ENCODE measurements at places on chromosomes 5 and 9.

DNA sequence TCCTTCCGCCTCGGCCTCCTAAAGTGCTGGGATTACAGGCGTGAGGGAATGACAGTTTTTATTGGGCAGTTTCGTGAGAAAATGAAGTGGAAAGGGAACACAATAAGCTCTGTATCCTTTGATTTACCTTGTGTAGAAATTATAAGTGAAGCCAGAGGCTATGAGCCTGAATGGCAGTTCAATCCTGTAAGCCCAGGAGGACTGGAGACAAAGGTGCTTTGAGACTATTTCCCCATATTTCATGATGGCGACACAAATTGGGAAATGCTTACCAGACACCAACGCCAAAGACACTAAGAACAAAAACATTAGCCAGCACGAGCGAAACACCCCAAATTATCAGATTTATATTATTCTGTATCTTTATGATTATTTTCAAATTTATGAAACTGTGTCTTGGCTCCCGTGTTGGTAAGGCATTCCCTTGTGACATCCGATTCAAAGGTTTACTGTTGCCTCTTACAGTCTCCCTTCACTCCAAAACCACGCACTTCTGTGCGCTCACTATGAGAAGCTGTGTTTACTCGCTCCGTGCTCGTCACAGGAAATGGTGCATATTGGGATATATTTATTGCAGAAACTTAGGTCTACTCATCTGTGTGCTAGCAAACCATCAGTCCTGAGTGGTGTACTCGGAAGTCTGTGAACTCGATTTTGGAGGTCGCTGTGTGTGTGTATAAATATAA is 73.9 kb downstream of the SH3PXD2B start:
- DNase-seq = no peak

- DNase-seq = no peak
These were observed 33.9 kb upstream of the FCN2 start for GRCh38 chr9:134846699-134847098.

GRCh38 chr5:154851351-154851750 is 948 bp upstream of the FAXDC2 start:
- DNase-seq = no peak

DNA sequence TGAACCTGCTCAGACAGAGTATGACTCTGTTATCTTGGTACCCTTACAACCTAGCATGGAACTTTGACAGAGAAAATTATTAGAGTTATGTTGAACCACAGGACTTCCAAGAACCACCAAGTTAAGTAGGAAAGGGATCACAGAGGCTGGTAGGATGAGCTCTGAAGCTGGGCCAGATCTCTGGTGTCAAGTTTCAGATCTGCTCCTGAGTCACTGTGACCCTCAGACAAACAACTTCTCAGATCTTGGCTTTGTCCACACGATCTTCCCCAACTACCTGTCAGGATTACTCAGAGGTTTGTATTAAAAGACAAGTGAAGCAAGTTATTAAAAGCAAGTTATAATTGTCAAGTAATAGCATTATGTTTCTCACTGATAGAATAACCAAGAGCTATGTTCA is 189.0 kb downstream of the SEC61B start:
- no peak for DNase-seq

GRCh38 chr5:169385636-169386035 is 84.7 kb upstream of the SLIT3 start:
- DNase-seq = no peak

- DNase-seq = no peak
These were observed 43.4 kb downstream of the EPB41L4B start for GRCh38 chr9:109277451-109277850.

- no peak for DNase-seq
These were observed 47.7 kb upstream of the ITGA1 start for GRCh38 chr5:52740007-52740406.

DNA sequence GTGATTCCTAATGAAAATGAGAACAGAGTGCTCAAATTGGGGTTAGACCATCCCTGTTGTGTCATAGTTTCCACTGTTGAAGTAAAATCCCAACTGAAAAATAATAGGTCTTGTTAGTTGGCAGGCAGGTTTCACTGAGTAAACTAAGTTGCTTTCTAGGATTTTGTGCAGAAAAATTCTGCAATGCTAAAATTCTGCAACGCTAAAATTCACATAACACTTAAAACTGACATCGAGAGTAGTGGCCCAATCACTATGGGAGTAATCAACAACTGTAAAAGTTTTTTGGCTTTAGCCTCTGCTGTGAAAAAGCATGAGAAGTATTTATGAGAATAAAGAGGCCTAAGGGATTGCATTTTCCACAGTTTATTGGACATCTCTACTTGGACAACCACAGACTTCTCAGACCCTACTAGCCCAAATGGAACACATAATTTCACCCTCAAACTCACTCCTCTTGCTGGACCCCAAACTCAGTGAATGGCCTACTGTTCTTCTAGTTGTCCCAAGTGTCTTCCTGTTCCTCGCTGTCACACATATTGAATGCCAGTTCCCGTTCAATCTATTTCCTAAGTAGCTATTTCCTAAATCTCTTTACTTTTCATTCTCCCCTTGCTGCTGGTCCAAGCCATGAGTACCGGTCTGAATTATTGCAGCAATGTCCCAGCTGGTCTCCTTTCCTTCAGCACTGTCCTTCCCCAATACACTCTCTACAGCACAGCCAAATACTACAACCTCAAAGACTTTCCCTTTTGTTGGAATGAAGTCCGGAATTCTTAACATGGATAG is 355.4 kb downstream of the PDE4D start:
- no peak for DNase-seq

GRCh38 chr5:118531276-118531675 is 457.1 kb downstream of the DTWD2 start:
- no peak for DNase-seq

DNA sequence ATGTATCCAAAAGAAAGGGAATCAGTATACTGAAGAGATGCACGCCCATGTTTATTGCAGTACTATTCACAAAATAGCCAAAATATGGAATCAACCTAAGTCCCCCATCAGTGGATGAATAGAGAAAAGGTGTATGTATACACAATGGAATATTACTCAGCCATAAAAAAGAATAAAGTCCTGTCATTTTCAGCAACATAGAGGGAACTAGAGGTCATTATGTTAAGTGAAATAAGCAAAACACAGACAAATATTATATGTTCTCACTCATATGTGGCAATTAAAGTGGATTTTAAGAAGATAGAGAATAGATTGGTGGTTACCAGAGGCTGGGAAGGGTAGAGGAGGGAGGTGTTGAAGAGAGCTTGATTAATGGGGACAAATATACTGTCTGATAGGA is 88.6 kb downstream of the NIPBL start:
- DNase-seq = no peak

DNA sequence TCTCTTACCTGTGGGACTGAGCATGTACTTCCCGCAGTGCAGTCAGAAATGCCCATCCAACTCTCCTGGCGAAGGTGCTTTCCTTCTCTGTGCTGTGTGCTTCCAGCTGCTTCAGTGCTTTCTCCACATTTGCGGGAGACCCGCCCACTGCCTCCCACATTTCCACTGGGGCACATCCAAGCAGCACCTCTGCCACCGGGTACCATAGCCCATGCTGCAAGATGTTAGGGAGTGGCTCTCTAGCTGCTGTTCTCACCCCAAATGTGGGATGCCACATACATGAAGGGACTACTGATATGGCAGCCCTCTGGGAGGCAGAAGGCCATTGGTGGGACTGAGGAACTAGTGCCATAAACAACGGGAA is 8.8 kb downstream of the DMAC1 start:
- DNase-seq = no peak

DNA sequence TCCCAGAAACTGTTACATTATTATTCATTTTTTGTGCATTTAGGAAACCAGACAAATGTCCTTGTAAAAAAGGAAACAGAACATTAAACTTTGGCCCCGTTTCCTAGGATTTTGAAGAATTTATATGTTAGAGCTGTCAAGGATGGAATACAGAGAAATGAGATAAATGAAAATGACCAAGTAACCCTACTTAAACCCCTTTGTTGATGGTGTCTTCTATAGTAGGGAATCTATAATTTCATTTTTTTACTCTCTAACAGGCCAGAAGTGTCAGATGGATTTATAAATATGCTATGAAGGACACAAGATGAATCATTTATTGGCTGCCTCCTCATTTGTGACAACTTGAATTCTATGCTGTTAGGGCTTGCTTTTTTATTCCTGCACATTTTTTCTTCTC is 1047.1 kb downstream of the PTPRD start:
- no peak for DNase-seq

- DNase-seq = no peak
These were observed 46.1 kb upstream of the NEURL1B start for GRCh38 chr5:172594867-172595466.

DNA sequence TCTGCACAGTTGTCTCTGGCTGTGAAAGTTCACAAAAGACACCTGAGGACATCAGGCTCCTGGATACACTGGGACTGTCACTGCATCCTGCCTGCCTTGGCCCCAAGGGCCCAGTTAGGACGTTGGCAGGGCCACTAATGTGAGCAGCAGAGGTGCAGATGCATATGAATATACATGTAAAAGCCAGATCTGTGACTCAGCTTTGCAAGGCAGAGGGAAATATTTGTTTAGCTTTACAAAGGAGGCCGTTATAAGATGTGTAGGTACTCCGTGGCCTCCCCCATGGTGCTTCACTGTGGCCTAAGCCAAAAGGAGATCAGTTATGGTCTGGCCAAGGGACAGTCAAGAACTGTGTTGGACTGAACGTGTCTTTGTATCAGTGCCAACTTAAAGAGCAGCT is 4.1 kb upstream of the C1QTNF3 start:
- no peak for DNase-seq

- DNase-seq = no peak
These were observed 42.9 kb downstream of the FGF18 start for GRCh38 chr5:171462136-171462927.

DNA sequence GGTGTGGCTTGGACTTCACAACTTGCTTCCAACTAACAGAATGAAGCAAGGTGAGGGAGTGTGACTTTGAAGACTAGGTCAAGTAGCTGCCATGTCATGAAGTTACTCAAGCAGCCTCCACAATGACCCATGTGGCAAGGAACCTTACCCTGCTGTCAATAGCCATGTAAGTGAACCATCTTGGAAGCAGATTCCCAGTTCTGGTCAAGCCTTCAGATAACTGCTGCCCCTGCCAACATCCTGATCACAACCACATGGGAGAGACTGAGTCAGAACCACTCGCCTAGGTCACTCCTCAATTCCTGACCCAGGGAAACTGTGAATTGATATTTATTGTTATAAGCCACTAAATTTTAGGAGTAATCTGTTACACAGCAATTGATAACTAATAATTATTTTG is 10.9 kb downstream of the ZCCHC10 start:
- no peak for DNase-seq

DNA sequence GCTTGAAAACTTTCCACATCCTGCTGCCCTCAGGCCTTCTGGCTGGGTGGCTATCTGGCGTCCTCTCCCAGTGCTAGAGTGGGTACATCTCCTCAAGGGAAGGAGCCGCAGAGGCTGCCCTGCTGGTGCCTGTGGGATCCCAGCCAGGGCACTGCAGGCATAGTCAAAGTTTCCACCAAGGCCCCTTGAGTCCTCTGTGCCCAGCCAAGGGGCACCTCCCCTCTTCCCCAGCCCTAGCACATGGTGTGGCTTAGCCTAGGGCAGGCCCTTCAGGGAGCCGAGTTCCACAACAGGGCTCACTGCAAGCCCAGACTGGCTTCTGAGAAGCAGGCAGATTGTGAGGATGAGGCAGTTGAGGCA is 103.2 kb downstream of the RGS3 start:
- DNase-seq = no peak

- DNase-seq = no peak
These were observed 23.9 kb downstream of the GDNF start for GRCh38 chr5:37815913-37816312.

DNA sequence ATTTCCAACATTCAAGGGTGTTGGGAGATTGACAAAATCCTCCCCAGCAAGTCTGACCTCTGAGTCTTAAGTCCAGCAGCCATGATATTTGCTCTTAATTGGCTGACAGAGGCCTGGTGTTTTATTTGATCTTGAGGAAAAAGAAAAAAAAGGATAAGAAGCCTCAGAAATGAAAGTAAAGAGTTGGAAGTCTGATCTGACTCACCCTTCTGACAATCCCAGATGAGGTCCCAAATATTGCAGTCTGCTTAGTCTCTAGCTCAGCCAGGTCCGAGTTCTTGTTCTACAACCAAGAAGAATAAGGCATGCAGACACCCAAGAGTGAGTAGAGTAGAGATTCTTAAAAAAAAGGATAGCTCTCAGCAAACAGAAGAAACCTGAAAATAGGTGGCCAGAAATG is 632.5 kb upstream of the ST8SIA4 start:
- no peak for DNase-seq

DNA sequence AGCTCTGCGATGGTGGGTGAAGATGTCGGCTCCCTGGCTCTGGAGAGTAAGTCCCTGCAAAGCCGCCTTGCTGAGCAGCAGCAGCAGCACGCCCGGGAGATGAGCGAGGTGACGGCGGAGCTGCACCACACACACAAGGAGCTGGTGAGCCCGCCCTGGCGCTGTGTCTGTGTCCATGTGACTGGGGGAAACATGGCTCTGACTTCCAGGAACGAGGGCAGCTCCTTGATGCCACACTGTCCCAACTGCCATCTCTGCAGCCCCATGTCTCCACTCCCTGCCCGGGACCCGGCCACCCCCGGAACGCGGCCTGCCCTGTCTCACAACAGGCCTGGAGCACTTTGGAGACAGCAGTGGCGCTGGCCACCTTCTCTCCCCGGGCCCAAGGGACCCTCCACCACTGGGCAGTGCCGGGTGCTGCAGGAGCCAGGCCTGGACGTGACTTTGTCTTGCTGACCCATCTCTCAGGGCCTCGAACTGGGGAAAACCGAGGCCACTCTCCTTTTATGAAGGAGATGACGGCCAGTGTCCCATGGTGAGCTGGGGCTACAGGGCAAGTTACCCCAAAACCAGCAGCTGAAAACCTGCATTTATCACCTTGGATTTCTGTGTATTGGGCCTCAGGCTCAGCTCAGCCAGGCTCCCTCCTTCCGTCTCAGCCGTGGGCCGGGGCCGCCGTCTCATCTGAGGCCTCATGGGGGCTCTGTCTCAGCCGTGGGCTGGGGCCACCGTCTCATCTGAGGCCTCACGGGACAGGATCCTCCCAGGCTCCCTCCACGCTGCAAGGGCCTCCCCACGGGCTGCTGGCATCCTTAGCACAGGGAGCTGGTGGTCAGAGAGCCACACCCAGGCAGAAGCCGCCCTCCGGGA is 28.6 kb downstream of the CEP72 start:
- no peak for DNase-seq

GRCh38 chr5:176682016-176682531 is 34.8 kb downstream of the TSPAN17 start:
- DNase-seq = no peak

GRCh38 chr9:128355451-128355850 is 15.1 kb downstream of the SLC27A4 start:
- DNase-seq = no peak

DNA sequence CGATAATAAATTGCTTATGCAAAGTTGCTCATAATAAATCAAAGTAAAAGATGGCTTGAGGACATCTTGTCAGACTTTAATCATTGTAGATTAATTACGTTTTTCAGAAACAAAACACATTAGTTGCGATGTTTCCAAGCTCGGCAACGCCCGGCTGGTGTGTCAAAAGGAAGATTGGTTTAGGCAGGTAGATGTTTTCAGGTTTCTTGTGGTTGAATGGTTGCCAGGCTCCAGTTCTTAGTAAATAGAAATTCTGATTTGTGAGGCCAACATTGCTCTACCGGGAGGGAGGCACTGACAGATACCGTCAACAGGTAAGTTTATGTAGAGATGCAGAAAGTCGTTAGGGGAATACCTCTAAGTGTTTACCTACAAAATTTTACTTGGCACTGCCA is 280.3 kb downstream of the NPR3 start:
- DNase-seq = no peak

Measured in amygdala (tissue), 56 donors.